Retinal pigment epithelial cell (primary cell): ENCODE measurements at places on chromosomes 2 and 18.

DNA sequence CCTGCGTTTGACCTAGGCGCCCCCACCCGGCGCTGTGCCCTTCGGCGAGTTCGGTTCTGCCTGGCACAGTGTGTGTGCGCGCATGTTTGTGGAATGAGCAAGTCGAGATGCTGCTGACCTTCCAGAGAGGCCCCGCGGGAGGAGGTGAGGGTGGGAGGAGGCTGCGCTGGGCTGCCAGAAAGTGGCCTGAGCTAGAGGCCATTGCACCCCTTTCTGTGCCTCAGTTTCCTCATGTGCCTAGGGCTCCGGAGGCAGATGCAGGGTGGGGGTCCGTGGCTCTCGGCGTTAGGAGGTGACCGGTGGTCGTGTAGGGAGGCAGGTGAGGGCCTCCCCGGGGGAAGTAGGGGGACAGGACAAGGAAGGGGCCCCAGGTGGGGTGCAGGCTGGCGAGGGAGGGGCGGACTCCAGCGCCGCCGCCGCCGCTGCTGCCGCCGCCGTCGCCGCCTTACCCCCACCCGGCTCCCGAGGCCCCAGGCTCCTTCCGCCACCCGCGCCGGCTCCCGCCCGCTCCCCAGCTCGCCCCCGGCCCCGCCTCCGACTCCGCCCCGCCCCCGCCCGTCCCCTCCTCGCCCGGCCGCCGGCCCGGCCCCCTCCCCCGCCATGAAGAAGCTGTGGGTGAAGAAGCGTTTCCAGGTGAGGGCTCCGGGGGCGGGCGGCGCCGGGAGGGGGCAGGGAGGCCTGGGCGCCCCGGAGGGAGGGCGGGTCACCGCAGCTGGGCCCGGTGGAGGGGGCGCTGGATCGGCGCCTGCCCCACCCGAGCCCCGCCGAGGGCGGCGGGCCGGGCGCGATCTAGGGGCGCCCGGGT is 7.0 kb downstream of the SPEG start:
- DNase-seq = no peak

GRCh38 chr2:95722131-95722697 is 130.4 kb downstream of the TRIM43 start:
- no peak for DNase-seq

DNA sequence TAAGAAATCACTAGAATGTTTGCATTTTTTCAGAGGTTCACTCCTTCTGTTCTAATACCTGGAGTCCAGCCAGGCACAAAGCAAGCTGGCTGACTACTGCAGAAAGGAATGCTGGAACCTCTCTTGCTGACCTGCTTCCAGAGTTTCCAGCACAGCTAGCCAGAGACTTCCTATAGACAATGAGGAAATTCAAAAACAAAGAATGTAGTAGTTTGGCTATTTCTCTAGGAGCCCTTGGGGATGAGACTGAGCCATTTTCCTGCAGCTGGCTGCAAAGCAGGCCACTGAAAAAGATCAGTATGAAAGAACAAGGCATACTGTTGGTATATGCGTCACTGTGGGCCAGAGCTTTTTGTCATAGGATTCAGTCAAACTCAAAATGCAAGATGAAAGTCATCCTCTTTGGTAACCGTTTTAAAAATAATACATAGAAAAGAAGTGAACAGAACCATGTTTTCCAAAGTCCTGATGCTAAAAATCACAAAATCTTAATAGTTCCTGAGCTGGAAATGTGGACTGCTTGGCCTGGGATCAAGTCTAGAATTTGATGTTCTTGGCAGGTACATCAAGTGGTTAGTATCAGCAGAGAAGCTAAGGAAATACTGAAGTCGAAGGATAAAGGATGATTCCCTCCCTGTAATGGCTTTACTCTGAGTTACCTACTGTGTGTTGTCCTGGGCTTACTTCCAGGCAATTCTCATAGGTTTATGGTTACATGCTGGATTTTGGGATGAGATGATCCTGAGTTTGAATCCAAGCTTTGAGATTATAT is 9.0 kb upstream of the DSEL start:
- DNase-seq = peak; percentile 97

GRCh38 chr2:146879882-146880281 is 964.9 kb upstream of the ACVR2A start:
- no peak for DNase-seq
